Muscle of back (tissue), 13 donors: ENCODE measurements at places on chromosomes 13 and 19.
A peak's percentile ranks its signal among the peaks of the same experiment; 100 is the strongest.

- DNase-seq, result no peak
Measured at GRCh38 chr13:71015516-71015915, 851.5 kb downstream of the DACH1 start.

DNA sequence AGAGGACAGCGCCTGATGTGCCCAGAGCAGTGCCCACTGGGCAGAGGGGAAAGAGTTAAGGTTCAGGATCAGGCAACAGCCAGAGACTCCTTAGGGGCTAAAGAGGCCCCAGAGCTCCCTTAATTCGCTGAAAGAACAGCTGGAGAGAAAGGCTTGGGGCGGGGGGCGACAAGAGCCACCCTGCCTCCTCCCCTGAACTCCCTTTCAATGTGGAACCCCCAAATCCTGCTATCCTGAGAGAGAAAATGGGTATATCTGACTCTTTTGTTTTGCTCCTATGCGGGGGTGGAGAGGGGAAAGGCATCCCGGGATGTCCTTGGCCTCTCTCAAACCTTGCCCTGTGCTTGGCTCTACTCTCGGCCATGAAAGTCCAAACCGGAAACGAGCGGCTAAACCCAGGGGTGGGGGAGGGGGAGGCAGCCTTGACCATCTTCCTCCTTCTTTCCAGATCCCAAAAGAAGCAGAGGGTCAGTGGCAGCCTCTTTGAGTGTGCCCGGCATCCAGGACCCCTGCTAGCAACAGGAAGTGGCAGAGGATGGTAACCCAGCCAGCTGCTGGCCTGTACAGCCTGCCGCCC lies 4.7 kb downstream of the PRKACA start:
- peak; percentile 69 for DNase-seq

DNA sequence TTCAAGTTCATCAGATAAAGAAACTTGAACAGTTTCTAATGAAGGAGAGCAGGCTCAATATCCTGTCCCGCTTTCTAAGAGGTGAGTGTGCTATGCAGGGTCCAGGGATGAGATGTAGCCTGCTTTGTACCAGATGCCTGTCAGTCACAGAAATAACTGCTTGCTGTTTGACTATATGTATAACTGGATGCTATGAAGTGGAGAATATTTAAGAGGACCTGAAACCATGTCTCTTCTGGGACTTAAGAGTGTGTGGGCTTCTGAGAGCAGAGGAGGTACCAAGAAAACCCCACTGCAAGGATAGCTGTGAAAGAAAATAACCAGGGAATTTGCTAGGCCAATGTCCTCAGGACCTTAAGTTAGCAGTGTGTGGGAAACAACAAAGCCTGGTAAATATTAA lies 246.3 kb upstream of the RFC3 start:
- DNase-seq, result no peak

- no peak for DNase-seq
Measured at GRCh38 chr13:76992548-76993001, 694 bp downstream of the CLN5 start.

DNA sequence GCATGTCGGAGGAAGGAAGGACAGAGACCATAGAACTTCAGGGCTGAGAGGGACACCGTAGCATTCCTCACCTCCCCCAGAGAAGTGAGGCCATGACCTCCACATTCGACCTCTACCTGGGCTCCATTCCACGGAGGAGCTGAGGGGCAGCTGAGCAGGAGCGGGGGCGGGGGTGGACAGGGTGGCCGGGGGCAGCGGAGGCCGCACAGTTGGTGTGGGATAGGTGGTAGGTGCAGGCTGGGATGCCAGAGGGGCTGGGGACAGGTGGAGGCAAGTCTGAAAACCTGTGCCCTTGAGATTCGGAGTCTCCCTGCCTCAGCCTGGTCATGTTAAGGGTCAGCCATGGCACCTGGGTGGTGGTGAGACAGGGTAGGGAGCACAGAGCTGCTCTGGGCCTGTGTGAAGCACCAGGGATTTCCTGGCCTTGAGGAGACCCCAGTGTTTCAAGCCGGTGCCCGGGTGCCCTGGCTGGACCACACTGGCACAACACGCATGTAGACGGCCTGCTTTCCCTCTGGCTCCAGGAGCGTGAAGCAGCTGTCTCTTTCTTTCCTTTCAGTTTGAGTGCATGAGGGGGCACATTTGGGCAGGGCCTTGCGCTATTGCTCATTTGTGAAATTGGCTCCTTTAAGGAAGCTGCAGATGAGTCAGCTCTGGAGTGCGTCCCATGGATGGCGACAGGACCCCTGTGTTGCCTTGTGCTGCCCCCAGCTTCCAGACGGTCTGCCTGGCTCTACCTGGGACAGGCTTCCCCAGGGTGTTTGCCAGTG lies 51.8 kb downstream of the TSSK6 start:
- peak; percentile 55 for DNase-seq

DNA sequence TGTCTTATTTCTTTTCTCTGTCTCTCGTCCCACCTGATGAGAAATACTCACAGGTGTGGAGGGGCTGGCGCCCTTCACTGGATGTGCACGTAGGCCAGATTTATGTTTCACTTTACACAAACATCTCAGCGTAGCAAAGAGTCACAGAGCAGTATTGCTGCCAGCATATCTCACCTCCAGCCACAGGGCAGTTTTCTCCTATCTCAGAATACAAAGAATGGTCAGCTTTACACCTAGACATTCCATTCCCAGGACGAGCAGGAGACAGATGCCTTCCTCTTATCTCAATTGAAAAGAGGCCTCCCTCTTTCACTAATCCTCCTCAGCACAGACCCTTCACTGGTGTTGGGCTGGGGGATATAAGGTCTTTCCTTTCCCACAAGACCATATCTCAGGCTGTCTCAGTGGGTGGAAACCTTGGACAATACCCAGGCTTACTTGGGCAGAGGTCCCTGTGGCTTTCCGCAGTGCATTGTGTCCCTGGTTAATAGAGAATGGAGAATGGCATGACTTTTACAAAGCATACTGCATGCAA lies 7.2 kb upstream of the ZNF611 start:
- no peak for DNase-seq
